ENCODE measurements at places on chromosomes 1 and 21.

DNA sequence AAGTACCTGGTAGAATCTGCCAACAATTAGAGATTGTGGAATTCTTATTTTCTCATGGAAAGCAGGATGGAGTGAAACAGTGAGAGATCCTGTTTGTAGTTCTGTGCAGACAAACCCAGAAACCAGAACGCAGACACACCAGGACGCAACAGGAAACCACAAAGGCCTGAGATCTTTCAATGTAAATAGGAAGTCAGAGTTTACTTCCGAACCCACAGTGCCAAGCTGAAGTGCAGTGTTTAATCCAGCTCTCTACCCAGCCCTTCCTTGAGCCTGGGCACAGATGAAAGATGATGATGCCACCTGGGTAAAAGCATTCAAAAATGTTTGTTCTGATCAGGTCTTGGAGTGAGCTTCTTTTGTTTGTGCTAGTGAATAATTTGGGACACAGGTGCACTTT, 244.2 kb upstream of the HOOK1 start:
- peak; percentile 14 for DNase-seq

DNA sequence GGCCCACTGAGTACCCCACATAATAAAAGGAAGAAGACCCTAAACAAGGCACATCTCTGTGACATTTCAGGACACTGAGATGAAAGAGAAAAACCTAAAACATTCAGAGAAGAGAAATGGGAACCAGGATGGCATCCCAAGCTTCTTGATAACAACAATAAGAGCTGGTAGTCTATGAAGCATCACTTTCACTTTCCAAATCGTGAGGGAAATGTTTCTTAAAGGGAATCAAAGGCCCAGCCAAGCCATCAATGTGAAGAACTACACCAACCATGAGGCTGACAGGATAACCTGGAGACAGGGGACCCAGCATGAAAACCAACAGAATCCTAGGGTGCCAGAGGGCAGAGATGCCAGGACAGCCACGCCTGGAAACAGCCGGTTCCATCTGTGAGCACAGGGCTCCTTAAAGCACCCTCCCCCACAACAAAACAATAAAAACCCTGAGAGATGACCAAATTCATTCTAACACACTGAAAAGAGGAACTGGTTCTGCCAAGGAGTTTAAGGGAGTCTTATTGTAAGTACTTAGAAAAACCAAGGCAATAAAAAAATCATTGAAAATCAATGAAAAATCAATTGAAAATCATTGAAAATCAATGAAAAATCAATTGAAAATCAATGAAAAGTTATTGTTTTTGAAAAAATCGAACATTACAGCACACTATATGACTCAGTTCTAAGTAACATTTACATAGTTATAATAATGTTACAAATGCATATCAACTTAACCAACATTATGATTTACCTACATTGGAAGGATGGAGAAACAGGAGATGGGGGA, 141.5 kb upstream of the ERG start:
- DNase-seq = no peak

DNA sequence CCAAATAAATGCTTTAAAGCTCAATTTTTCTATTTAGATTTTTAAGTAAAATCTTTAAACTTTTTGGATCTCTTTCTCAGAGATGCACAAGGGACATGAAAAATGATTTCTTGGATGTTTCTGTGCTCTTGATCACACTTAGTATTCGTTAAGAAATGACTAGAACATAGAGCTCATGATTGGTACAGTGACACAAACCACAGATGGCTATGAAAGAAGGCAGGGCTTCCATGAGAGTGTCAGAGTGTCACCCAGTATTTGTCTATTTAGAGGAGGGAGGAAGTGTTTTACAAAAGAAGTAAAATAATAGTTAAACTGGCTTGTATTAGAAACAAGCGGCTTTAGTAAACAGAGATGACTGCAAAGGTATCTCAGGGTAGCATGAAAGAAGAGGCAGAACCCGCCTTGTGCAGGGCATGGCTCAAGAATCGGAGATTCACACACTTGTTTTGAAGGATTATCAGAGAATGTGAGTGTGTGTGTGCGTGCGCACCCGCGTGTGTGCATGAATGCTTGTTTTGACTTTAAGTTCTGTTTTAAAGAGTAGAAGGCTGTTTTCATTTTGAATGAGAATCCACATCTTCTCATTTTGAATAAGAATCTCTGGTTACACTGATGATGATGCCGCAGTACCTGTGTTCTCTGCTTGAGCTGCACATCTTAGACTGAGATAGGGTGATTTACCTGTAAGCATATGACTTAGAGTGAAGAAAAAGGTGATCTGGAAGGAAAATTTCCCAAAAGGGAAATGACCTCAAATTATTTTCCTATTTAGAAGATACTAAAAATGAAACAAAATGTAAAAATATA, 82.1 kb downstream of the VPS26C start:
- no peak for DNase-seq

GRCh38 chr1:90387805-90388204, 329.3 kb downstream of the BARHL2 start:
- no peak for DNase-seq

- no peak for DNase-seq
These were observed 50.8 kb upstream of the CLIC4 start for GRCh38 chr1:24694380-24694843.

GRCh38 chr1:211511947-211512346, 20.0 kb upstream of the RD3 start:
- DNase-seq = no peak

DNA sequence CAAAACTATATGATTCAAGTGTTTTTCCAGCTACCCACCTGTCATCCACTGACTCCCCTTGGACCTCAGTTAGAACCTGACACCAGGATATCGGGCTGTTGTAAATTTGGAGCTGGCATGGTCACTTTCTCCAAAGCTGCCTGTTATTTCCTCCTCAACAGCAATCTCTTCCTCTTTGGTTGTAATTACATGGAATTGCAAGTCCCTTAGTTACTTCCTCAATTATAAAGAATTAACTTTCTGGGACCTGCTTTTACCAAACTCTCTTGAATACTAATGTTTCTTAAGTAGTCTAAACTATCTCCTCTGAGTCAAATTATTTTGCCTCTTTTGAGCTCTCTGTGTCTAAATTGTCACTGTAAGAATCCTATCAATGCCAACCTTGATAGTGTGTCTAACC, 150.3 kb upstream of the SGIP1 start:
- DNase-seq = no peak

DNA sequence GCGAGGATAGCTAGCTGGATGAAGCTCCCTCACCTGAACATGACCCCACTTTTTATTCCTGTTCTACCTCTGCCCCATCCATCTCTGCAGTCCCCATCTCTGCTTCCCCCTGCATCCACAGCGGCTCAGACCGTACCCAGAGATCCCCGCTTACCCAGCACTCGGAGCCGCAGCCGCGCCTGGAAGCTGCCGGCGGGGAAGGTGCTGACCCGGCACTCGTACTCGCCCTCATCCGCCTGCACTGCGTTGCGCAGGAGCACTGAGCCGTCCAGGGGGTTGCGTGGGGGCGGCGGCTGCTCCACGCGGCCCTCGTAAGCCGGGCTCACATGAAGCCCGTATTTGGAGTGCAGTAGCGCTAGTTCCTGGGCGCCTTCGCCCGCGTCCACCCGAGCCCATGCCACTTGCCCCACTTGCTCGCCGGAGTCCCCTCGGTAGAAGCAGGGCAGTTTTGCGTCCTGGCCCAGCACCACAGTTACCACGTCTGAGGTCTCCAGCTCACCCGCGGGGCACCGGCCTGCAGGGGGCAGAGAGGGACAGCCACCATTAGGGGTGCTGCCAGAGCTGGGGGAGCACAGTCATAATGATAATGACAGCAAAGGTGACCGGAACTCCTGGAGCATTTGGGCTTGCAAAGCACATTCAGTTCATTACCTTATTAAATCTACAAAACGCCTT, 9.8 kb downstream of the NECTIN4 start:
- DNase-seq = no peak

DNA sequence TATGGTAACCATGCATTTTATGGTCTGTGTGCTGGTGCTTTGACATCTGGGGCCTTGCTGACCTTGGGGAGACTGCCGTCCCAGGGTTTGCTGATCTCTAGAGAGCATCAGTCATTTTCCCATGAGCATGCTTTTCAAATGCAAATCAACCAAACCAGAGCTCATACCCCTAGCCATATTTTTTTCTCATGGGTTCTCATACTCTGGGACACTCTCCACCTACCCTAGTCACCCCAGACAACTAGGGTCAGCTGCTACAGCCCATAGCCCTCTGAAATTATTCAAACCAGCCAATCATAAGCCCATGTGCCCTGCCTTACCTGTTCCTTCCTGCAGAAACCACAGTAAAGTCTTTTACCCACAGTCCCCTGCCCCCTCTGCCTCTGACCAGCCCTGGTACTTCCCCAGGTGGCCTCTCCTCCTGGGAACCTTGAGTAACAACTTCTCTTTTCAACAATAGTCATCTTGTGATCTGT, 132.0 kb downstream of the MAP3K21 start:
- DNase-seq = no peak

GRCh38 chr1:97674517-97674916, 246.3 kb downstream of the DPYD start:
- no peak for DNase-seq

- DNase-seq = peak; percentile 80
These were observed 66.1 kb downstream of the ADARB1 start for GRCh38 chr21:45140346-45140940.

DNA sequence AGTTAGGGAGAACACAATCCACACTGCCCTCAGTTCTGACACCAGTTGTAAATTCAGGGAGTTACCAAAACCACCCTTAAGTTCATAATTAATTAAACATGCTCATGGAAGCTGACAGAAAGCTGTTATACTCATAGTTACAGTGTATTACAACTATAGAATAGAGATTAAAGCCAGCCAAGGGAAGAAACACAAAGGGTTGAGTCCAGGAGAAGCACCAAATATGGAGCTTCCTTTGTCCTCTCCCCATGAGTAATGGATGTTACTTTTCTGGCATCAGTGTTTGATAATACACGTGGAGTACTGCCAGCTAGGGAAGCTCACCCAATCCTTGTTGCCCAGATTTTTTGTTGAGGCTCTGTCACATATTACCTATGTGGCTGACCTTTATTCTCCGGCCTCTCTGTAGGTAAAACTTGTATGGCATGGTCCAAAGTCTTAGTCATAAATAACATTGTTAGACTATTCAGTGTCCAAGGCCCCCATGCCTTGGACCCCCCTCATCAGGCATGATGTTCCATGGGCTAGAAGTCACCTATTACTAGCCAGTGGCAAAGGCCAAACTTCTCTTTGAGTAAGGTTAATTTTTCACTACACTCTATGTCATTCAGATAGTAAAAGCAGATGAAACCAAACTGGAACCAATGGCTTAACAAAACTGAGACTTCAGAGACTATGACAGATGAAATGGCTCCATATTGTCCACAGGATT, 175.7 kb downstream of the GPR52 start:
- no peak for DNase-seq

DNA sequence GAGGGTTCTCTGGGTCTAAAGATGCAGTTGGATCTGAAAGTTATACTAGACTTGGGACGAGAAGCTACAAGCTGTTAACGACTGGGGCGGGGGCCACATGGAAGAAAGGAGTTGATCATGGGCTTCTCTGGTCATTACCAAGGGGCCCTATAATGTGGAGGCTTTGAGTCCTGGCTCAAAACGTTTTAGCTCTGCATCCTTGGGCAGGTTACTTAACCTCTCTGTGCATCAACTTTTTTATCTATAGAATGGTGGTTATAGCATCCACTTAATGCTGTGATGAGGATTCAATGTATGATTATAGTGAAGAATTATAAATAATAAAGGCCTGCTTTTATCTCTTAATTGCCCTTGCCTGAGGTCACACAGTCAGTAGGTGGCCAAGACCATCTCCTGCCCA, 53.1 kb downstream of the UBIAD1 start:
- no peak for DNase-seq

- no peak for DNase-seq
These were observed 55.2 kb downstream of the PCNX2 start for GRCh38 chr1:233240371-233240770.

GRCh38 chr1:114341856-114342255, 169.1 kb downstream of the TRIM33 start:
- no peak for DNase-seq

DNA sequence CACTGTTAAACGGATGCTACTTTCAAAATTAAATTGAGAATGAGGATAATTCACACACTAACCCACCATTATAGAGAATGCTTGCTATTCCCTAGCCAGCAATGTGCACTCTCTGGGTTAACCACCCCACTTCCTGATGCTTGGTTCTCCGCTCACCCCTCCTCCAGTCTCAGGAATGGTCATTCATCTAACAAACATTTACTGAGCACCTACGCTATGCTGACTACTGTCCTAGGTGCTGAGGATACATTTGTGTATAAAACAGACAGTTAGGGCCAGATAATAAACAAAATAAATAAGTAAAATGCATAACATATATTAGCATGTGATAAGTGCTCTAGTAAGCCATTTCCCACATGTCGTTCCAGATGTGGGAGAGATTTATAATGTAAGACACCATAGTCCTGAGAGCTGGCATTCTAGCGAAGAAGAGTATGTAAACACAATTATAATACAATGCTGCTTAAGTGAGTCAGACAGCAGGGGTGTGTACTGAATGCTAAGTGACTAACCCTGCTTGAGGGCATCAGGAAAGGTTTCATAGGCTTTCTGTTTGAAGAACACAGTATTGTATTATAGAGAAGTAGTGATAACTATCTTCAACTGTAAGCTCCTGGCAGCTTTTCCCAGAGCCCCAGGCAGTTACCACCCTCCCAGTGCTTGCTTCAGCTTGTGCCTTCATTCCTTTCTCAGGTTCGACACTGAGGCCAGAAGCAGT, 126.7 kb upstream of the CACHD1 start:
- no peak for DNase-seq

- DNase-seq = no peak
These were observed 105.4 kb downstream of the KCTD3 start for GRCh38 chr1:215672482-215672881.

DNA sequence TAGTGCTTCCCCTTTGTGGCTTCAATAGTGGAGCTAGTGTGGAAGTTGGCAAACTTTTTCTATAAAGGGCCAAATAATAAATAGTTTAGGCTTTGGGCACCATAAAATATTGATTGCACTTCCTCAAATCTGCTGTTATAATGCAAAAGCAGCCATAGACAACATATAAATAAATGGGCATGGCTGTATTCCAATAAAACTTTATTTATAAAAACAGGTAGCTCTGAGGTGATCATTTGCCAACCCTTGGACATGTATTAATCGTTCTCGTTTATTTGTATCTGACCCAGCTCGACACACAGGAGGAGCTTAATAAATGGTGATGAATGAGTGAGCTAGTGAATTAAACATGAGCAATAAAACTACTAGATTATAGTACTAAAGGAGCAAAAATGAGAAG, 13.3 kb downstream of the KAZN start:
- DNase-seq = no peak

GRCh38 chr1:192161976-192162375, 3.7 kb downstream of the RGS18 start:
- no peak for DNase-seq

DNA sequence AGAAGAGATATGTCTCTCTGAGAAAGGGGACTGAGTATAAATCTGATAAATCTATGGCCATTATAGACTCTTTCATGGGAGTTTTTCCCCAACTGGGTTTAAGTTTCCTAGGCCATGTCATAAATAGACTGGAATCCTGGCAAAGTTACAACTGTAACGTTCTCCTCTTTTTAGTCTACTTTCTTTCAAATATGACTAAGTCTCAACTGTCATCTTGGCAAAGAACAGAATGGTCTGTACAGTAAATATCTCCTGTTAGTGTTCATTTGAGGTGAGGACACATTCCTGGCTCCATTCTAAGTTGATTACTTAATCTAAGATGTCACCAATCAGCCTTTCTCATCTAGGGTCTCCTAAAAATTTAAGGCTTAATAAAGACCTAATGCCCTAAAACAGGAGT, 300.5 kb downstream of the BRINP2 start:
- DNase-seq = no peak
